ENCODE measurements at places on chromosomes 7 and 10. TPM values are rescaled to one million over a fixed set of nuclear protein-coding genes. Genes with fewer than 3 reads are reported as not detected.

- no peak for DNase-seq
These were observed 45.3 kb downstream of the RASGEF1A start for GRCh38 chr10:43221419-43222209.

DNA sequence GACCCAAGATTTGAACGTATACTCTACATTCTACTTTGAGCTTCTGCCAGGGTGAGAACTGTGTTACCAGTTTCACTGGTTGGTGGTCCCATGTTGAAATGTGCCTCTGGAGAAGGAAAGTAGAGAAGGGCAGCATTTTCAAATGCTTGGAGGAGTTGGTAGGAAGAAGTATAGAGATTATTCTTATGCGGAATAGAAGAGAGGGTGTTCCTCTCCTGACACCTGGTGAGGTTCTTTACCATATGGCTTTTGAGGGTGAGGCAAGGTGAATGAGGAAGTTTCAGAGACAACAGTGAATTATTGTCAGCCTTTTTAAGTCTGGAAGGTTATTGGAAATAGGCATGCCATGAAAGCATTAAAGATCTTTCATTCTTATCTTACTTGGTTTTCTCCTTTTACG lies 34.3 kb downstream of the R3HCC1L start:
- DNase-seq = no peak

DNA sequence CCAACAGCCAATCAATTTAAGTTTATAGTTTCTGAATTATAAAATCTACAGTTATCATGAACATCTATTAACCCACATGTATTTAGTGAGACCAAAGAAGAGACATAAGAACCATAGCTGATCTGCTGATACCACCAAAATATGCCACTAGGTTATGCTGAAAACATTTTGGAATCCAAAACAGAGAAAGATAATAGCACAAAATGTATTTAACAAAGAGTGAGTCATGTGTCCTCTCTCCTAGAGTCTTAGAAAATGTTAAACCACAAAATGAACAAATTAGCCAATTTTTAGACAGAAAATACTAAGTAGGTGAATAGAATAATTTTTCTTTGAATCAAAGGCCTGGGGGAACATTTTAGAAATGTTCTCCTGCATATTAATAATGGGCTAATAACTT lies 527.5 kb downstream of the GPAM start:
- no peak for DNase-seq

GRCh38 chr7:119232091-119232490 lies 1007.6 kb downstream of the ANKRD7 start:
- DNase-seq = no peak

DNA sequence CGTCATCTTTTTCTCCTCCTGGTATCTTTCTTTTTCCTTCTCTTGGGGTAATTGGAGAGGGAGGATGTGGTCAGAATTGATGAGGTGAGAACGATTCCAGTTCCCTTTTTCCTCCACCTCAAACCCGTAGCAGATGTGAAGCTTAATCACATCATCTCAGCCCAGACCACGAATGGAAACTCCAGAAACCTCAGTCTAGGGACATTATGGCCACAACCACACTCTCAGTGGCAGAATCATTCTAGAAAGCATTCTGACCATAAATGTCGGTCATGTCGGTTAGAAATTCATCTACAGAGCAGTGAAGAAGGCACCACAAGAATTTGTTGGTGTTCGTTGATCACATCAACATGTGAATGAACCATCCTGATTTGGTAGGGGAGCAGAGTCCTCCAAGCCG lies 78.7 kb downstream of the GATA3 start:
- DNase-seq = peak; percentile 70

GRCh38 chr10:7533657-7534479 lies 123.0 kb upstream of the SFMBT2 start:
- DNase-seq = no peak

- DNase-seq = peak; percentile 55
These were observed 54.1 kb downstream of the ABLIM1 start for GRCh38 chr10:114603948-114604347.

DNA sequence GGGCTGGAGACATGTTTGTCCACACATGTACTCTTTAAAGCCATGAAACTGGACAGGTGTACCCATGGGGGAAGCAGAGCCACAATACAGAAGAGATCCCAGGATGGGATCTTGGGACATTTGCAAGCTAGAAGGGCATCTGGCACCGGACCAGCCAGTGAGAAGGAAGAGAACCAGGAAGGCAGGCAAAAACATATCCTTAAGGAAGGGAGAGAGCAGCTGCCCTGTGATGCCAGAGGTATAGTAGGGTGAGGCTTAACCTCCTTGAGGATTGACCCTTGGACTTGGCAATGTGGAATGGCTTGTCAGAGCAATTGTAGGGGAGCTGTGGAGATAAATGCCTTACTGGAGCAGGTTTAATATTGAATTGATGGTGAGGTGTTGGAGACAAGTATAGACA lies 17.9 kb upstream of the SUV39H2 start:
- DNase-seq = no peak

DNA sequence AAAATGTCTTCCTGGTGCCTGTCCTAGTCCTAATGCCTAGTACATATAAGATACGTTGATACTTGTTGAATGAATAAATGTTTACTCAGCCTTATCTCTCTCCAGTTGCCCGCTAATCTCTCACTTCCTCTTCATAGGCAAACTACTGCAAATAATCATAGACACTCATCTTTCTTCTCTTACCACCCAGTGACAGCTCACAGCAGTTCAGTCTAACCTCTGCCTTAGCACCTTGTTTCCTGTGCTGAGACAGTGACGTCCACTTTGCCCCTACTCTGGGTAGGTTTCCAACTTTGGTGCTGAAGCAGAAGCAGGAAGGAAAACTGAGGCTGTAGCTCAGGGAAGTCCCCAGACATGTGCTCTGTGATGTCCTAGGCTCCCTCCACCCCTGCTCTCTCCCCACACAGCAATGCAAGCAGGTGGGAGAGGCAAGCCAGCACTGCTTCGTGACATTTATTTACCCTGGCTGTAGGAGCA lies 45.5 kb upstream of the RHOBTB1 start:
- no peak for DNase-seq

GRCh38 chr7:130529417-130529816 lies 37.5 kb downstream of the MEST start:
- DNase-seq = no peak

DNA sequence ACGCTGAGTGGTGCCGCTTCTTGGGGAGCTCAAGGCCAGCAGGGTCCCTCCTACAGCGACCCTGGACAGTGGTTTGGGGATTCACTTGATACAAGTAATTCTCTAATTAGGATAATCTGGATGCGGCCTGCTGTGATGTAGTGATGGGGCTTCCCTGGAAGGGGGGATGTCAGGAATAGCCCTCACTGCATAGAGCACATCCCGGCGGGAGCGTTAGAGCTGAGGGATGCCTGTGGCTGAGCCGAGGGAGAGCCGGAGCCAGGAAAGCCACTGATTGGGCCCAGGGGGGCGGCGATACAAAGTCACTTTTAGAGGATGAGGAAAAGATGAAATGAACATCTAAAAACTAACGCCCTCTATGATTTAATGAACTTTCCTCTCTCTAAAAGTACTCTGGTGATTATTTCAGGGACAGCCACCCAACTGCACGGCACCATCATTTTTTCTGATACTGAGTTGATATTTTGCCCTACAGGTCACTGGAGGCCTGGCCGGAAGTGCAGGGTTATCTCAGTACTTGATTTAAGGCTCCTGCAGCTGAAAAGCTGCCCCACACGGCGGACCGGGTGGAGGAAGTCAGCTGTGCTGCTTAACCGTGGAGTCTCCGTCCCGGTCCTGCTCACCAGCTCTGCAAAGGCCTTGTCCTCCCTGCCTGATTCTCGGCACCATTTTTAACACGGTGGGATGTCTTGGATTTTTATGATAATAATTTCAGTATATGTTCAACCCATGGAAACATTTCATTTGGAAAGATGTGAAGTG lies 518.8 kb downstream of the DNAJB6 start:
- no peak for DNase-seq

- no peak for DNase-seq
These were observed 371.4 kb downstream of the GRM8 start for GRCh38 chr7:126881315-126881714.

- no peak for DNase-seq
These were observed 235.7 kb downstream of the AGMO start for GRCh38 chr7:15326044-15326644.

DNA sequence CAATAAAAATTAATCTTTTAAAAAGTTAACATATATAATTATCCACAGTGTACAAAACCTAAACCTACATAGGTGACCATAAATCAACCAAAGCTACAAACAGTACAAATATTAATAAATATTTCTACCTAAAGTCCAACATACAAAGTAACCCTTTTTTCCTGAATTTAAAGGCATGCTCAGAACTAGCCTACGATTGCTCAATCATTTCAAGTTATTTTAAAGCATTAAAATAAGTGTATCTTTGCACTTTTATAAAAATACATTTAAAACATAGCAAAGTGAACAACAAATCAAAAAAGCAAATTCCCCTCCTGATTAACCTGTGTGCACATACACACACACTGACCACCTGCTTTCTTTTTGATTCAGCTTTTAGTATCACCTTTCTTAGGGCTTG lies 202.2 kb downstream of the PARD3 start:
- DNase-seq = no peak

DNA sequence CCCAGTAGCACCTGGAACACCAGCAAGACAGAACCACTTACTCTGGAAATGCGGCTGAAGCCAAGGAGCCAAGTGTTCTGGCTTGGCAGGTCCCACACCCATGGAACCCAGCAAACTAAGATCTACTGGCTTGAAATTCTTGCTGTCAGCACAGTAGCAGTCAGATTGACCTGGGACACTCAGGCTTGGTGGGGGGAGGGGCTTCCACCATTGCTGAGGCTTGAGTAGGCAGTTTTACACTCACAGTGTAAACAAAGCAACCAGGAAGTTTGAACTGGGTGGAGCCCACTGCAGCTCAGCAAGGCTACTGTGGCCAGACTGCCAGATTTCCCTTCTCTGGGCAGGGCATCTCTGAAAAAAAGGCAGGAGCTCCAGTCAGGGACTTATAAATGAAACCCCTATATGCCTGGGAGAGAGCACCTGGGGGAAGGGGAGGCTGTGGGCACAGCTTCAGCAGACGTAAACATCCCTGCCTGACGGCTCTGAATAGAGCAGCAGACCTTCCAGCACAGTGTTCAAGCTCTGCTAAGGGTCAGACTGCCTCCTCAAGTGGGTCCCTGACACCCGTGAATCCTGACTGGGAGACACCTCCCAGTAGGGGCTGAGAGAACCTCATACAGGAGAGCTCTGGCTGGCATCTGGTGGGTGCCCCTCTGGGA lies 121.2 kb downstream of the MTERF1 start:
- DNase-seq = no peak

DNA sequence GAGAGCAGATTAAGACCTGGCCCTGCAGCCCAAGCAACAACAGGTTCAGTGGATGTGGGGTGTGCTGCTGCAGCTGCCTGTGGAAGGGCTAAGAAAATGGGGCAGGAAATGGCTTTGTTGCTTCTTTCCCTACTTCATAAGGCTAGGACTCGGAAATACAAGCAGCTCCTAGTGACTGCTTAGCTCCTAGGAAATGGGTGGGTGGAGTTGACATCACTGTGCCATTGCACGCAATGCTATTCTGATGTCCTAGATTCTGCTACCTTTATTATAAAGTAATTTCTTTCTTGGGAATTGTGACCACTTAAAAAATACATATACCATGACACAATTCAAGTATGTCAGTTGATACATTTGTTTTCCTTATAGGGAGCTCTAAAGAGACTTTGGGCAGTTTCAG lies 155.8 kb downstream of the FANK1 start:
- DNase-seq = no peak

TAS2R41 gene
- total RNA-seq = not detected

ZFAND2A gene
- 29.4 TPM for total RNA-seq

CALHM3 gene
- 0.48 TPM for total RNA-seq

DDC gene
- total RNA-seq = not detected

APBB1IP gene
- 82.2 TPM for total RNA-seq

WNT8B gene
- total RNA-seq = not detected

TM9SF3 gene
- 85.4 TPM for total RNA-seq

CTAGE4 gene
- 5.3 TPM for total RNA-seq

PROSER2 gene
- 0.28 TPM for total RNA-seq

ABCB4 gene
- not detected for total RNA-seq
